Activated CD4-positive, alpha-beta T cell treated with anti-CD3 and anti-CD28 coated beads, Interleukin-2, amount 10 ng/mL, durations not matched to agents 7 days and 5 days (primary cell): ENCODE measurements at places on chromosomes 16 and 17. TPM values are rescaled to one million over a fixed set of nuclear protein-coding genes. Genes with fewer than 3 reads are reported as not detected.

Gene RAB26
- 0.42 TPM for total RNA-seq

Gene TBC1D3H
- not detected for total RNA-seq

Gene UBE2I
- total RNA-seq, result 222 TPM

Gene KRTAP9-8
- total RNA-seq, result not detected

Gene TEKT5
- total RNA-seq, result not detected

Gene TNFRSF13B
- total RNA-seq, result not detected

Gene CA7
- not detected for total RNA-seq

Gene IL17C
- 0.20 TPM for total RNA-seq

Gene SCN4A
- total RNA-seq, result 0.04 TPM

Gene ABCC3
- total RNA-seq, result not detected
